Fibroblast of lung (primary cell): ENCODE measurements at places on chromosomes 5 and 9. TPM values are rescaled to one million over a fixed set of nuclear protein-coding genes. Genes with fewer than 3 reads are reported as not detected.

- DNase-seq, result no peak
- H3K4me1 ChIP-seq, result peaks cover 3% of the 10 kb centered on the region
- H3K27me3 ChIP-seq, result no peaks in the 10 kb centered on the region
- H3K27ac ChIP-seq, result no peak overlapping the region
- no peak overlapping the region for H3K4me3 ChIP-seq
Observed at GRCh38 chr9:116390303-116391228, 237.0 kb downstream of the PAPPA start.

GRCh38 chr9:33161589-33162132, 5.5 kb downstream of the B4GALT1 start:
- peaks cover 62% of the 10 kb centered on the region for H3K4me1 ChIP-seq
- no peaks in the 10 kb centered on the region for H3K27me3 ChIP-seq
- no peak for DNase-seq
- peak overlapping the region; percentile 32 for H3K4me3 ChIP-seq

Gene NTNG2
- 0.26 and 1.3 TPM in 2 replicates for polyA plus RNA-seq

Gene NR6A1
- polyA plus RNA-seq, result 0.07 and 0.25 TPM in 2 replicates

DNA sequence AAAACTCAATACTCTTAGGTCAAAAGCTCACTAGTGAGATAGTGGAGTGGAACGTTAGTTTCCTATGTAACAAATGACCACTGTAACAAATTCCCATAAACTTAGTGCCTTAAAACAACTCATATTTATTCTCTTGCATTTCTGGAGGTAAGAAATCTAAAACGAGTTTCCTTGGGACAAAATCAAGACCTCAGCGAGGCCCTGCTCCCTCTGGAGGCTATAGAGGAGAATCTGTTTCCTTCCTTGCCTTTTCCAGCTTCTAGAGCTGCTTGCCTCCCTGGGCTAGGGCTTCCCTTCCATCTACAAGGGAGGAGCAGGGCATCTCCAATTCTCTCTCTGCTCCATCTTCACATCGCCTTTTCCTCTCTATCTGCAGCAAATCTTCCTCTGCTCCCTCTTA, 32.0 kb downstream of the SEMA5A start:
- no peaks in the 10 kb centered on the region for H3K4me1 ChIP-seq
- H3K27me3 ChIP-seq, result no peaks in the 10 kb centered on the region
- H3K4me3 ChIP-seq, result no peak overlapping the region
- no peak overlapping the region for H3K27ac ChIP-seq

DNA sequence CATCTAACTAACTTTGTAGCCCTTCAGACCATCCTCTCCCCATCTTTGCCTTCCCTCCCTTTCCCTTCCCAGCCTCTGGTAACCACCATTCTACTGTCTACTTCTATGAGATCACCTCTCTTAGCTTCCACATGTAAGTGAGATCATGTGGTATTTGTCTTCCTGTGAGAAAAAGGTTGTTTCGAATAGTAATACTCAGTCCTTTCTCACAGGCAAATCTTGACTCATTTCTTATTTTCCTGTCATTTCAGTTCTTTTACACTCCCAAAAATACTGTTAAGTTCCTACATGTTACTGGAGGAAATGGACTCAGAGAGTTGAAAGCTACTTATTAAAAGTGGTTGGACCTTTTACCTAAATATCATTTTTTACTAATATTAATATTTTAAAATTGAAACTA, 82.1 kb downstream of the SLF1 start:
- H3K36me3 ChIP-seq, result no peaks in the 10 kb centered on the region
- H3K4me1 ChIP-seq, result no peaks in the 10 kb centered on the region
- DNase-seq, result no peak
- H3K4me3 ChIP-seq, result no peak overlapping the region

- H3K36me3 ChIP-seq, result peaks cover 1% of the 10 kb centered on the region
- peak; percentile 97 for DNase-seq
- H3K27me3 ChIP-seq, result no peaks in the 10 kb centered on the region
- no peaks in the 10 kb centered on the region for H3K4me1 ChIP-seq
- peak overlapping the region; percentile 54 for H3K27ac ChIP-seq
Observed at GRCh38 chr5:55303238-55303690, 4.2 kb downstream of the DHX29 start.

- H3K4me3 ChIP-seq, result no peak overlapping the region
- H3K36me3 ChIP-seq, result peaks cover 6% of the 10 kb centered on the region
- DNase-seq, result no peak
Observed at GRCh38 chr5:159163701-159164046, 45.7 kb downstream of the RNF145 start.

Gene GLRA1
- polyA plus RNA-seq, result not detected in 2 replicates

Gene N4BP3
- polyA plus RNA-seq, result 0.06 and 0.19 TPM in 2 replicates

GRCh38 chr5:127206320-127207113, 84.1 kb upstream of the MEGF10 start:
- no peaks in the 10 kb centered on the region for H3K36me3 ChIP-seq
- no peaks in the 10 kb centered on the region for H3K4me1 ChIP-seq
- no peaks in the 10 kb centered on the region for H3K27me3 ChIP-seq

Gene MRPL22
- 42.6 and 66.6 TPM in 2 replicates for polyA plus RNA-seq

DNA sequence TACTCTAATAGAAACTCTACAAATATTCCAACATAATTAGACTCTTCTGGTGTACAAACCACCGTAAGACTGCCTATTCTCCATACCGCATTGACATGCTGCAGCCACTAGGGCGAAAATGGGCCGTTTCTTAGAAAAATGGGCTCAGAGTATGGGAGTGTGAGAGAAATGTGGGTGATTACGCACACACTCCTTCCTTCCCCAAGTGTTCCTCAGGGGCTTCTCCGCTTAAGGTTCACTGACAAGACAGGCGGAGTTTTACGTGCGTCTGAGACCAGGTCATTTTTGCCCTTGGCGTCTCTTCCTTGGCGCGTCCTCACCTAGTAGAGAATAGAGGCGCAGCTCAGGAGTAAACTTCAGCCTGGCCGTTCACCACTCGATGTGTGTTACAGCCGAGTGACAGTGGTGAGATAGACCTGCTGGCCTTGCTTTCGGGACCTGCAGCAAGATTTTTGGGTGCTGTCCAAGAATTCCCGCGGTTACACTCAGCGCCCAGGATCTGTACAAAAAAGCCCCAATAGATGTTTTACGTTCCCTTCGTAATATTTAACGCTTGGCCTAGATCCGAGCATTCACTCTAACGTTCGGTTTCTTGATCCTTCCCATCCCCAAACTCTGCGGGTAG, 1.8 kb upstream of the NTRK2 start:
- H3K4me1 ChIP-seq, result no peaks in the 10 kb centered on the region
- no peaks in the 10 kb centered on the region for H3K36me3 ChIP-seq
- peak; percentile 51 for DNase-seq
- H3K27me3 ChIP-seq, result peaks cover 23% of the 10 kb centered on the region
- H3K27ac ChIP-seq, result no peak overlapping the region

GRCh38 chr9:127455324-127455992, 4.1 kb downstream of the LRSAM1 start:
- no peak overlapping the region for H3K27ac ChIP-seq
- DNase-seq, result no peak
- no peak overlapping the region for H3K4me3 ChIP-seq
- peaks cover 9% of the 10 kb centered on the region for H3K36me3 ChIP-seq
- no peaks in the 10 kb centered on the region for H3K4me1 ChIP-seq

Gene TAF11L5
- polyA plus RNA-seq, result not detected in 2 replicates

DNA sequence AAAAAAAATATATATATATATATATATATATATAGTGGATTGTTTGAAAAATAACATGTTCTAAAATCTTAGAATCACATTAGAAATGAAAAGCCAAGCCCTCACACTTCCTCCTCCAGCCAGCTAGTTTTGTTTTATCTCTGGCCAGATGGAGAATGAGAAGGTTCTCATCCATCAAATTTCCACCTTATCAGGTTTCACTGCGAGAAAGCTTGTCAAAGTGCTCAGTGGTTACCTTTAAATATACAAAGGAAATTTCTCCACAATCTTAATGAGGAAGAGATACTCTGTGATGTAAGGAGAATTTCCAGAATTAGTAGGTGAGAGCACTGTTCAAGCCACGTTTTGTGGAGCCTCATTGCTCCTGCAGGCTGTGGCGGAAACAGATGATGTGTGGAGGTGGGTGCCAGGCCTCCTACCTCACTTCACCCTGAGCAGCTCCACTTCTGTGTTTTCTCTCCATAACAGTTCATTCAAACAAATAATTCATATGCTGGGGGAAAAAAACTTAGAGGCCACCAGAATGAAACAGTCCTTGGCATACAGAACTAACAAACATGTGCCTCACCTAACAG, 71.9 kb downstream of the CDK5RAP2 start:
- H3K36me3 ChIP-seq, result no peaks in the 10 kb centered on the region
- no peaks in the 10 kb centered on the region for H3K27me3 ChIP-seq
- no peak for DNase-seq
- H3K4me1 ChIP-seq, result no peaks in the 10 kb centered on the region
- H3K27ac ChIP-seq, result no peak overlapping the region
- no peak overlapping the region for H3K4me3 ChIP-seq

Gene OTP
- polyA plus RNA-seq, result not detected in 2 replicates

DNA sequence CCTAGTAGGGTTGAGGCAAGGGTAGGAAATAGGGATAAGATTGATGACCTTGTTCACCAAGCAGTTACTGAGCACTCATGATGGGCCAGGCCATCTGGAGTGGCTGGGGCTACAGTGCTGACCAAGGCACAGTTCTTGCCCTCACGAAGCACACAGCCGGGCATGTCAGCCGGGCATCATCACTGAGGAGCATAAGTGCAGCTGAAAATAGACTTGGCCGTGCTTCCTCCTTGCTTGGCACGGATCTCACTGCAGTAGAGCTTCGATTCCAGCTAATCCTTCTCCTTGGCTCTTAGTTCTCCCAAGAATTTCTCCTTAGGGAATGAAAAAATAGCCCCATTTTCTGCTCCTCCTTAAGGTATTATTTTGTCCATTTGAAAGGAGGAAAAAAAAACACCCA, 116.6 kb downstream of the NMUR2 start:
- no peak overlapping the region for H3K4me3 ChIP-seq
- no peaks in the 10 kb centered on the region for H3K27me3 ChIP-seq
- no peaks in the 10 kb centered on the region for H3K4me1 ChIP-seq

Gene STKLD1
- 0.62 and 0.79 TPM in 2 replicates for polyA plus RNA-seq

GRCh38 chr9:2181792-2182191, 166.6 kb downstream of the SMARCA2 start:
- no peaks in the 10 kb centered on the region for H3K36me3 ChIP-seq
- no peak overlapping the region for H3K4me3 ChIP-seq
- H3K27ac ChIP-seq, result no peak overlapping the region
- no peak for DNase-seq

Gene GFI1B
- 0.02 and 0.06 TPM in 2 replicates for polyA plus RNA-seq

GRCh38 chr9:93661591-93661990, 85.2 kb downstream of the PHF2 start:
- H3K4me3 ChIP-seq, result no peak overlapping the region
- peaks cover 1% of the 10 kb centered on the region for H3K36me3 ChIP-seq
- no peak overlapping the region for H3K27ac ChIP-seq
- no peak for DNase-seq
